ENCODE measurements at places on chromosomes 2 and 18.

DNA sequence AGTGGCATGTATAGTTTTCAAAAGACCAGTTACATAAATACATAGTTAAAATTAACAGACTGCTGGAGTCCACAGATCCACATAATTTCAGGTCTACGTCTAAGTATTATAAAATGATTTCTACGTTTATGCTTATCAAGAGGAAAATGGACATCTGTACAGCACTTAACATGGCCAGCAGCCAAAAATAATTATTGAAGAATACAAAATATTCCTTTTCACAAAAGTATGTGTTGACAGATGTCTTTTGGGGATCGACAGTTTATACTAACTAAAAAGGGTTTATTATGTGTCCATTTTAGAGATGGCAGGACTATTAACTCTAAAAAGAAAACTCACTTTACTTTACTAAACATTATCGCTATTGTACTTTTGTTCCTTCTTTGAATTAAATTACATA lies 112.9 kb upstream of the RNU4ATAC start:
- no peak for DNase-seq

GRCh38 chr18:46360866-46361265 lies 256.7 kb downstream of the HAUS1 start:
- no peak for DNase-seq

DNA sequence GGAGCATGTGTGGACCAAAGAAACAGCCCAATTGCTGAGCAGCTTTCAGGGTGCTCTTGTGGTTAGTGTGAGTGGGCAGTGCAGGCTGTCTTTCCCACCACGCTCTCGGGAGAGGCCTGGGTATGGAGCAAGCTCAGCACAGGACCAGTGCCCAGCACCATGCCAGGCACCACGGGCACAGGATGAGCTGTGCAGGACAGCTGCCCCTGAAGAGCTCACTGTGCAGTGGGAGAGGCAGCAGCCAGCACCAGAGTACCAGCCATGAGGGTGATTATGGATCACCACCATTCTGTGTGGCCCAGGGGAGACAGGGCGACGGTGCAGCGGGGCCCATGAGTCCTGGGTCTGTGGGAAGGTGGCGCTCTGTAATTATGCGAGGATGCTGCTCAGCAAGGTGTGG lies 29.7 kb upstream of the FAHD2A start:
- DNase-seq, result no peak

DNA sequence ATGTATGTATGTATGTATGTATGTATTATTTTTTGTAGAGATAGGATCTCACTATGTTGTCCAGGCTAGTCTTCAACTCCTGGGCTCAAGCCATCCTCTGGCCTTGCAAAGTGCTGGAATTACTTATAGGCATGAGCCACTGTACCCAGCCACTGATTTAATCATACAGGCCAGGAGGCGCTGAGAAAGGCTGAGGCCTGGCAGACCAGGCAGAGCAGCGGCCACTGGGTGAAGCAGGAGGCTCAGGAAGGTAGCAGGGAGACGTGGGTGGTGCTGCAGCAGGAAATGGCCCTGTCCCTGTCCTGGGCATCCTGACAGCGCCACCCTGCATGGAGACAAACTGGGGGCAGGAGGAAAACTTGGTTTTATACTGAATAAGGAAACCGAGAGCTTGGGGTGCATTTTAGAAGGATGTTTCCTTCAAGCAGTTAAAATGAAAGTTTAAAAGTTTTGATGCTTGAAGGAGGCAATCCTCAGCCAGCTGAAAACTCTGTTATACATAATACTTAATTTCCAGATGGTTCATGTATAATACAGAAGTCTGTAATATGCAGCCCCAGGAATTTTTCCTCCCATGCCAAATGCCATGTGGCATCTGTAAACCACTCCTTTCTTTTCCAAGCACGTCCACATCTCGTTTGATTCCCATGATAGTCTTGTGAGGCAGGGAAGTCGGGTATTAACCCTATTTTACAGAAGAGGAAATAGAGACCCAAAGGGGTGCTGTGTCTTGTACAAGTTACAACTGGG lies 182.4 kb downstream of the CELF4 start:
- DNase-seq, result no peak

GRCh38 chr2:66494708-66495107 lies 59.8 kb downstream of the MEIS1 start:
- no peak for DNase-seq

GRCh38 chr18:54263904-54264336 lies 5.4 kb upstream of the POLI start:
- no peak for DNase-seq

- no peak for DNase-seq
Observed at GRCh38 chr2:12007282-12007681, 260.9 kb downstream of the LPIN1 start.

DNA sequence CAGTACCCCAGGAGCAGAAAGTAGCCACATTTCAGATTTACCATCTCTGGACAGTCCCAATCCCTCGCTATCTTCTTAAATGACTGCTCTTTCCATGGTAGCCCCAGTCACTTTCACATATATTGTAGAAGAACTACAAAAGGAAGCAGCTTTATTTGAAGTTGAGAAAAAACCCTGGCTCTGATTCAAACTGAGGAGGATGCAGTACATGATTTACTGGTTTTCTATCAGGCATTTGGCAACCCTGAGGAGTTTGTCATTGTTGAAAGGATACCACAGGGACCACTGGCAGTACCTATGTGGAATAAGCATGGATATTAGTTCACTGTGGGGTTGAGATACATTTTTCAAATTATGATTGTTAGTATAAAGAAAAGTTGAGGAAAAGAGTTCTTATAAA lies 640.9 kb upstream of the SETBP1 start:
- no peak for DNase-seq

DNA sequence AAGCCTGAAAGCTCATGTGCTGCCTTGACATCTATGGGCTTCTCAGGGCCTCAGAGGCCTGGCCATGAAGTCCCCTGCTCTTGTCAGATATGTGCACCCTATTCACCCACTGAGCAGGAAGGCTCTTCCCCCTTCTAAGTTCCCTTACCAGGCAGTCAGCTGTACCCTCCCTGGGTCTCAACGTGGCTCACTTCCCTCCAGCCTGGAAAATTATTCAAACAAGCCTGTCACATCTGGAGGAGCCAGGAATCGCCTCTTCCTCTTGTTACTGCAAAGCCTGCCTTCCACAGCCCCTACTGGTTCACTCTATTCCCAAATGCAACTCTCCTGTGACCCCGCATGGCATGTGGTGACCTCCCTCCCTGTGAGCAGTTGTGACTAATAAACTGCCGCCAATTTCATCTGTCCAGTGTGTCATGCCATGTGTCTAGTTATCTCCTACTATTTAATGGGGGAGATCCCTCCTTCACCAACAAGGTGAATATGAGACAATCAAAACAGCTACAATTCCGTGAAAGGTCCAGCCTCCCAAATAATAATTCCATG lies 8.4 kb upstream of the SERPINB8 start:
- DNase-seq, result no peak

DNA sequence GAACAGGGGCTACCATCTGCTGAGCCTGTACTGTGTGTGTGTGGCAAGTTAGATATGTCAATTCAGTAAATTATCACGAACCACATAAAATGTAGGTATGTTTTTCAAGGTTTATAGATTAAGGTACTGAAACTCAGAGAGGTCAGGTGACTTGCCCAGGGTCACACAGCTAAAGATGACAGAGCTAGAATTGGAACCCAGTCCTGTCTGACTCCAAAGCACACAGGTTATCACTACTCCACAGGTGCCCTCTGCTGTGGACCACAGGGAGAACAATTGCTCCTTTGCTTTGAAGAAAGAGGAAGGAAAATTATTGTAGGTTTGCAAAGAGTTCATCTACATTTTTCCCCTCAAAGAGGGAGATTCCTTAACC lies 229.7 kb upstream of the AGAP1 start:
- DNase-seq, result no peak

GRCh38 chr2:189287982-189288521 lies 108.5 kb upstream of the COL5A2 start:
- DNase-seq, result no peak

DNA sequence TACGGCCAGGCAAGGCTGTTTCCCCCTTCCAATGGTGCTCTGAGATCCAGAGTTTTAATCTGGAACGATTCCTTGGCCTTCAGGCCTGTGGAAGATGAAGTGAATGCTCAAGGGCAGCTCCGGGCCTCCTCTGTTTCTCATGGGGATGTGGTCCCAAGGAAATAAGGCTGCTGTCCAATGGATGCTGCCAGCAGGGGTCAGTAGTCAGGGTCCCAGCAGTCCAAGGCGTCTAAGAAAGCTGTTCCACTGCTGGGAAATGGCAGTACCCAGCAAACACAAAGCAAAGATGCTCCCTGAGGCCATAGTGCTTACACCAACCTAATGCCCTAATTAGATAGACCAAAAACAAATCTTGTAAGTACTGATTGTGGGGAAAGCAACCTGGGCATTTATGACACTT lies 12.5 kb downstream of the NMS start:
- peak; percentile 11 for DNase-seq

- DNase-seq, result no peak
Observed at GRCh38 chr2:166375736-166376487, at the start of gene SCN9A. Gene SCN9A (minus strand): TSS chr2:166375944. CDS start chr2:166311756, 64,188 bp downstream.

GRCh38 chr18:24988253-24988840 lies 363.6 kb downstream of the ZNF521 start:
- no peak for DNase-seq

DNA sequence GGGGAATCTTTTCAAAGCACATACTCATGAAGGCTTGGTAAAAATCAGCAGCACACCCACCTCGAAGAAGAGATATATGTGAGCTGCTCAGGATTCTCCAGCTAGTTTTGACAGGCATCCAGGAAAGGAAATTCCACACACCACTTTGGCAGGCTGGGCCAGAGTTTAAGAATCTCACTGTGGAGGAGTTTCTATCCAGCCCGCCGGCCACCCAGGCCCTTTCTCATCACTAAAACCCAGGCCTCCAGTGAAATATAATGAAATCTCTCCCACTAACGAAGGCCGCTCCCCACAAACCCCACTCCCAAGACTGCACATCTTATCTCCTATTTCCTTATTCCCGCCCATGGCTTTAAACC lies 202.0 kb downstream of the GLI2 start:
- DNase-seq, result no peak

DNA sequence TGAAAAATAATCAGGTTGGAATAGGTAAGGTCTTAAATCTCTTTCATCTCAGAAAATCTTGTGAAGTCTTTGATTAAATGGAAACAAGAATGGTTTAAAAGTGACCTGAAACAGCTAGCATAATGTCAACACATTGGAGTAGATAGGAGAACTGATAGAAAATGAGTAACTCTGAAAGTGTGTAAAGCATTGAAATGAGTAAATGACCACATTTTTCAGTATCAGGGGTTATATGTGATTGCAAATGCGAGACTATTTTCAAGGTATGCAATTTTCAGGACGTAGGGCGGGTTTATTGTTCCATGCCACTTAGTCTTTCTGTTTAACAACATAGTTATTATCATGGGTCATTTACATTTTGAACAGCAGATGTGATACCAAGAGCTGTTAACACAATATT lies 1383.2 kb downstream of the LRP1B start:
- DNase-seq, result no peak

- DNase-seq, result no peak
Observed at GRCh38 chr2:119440873-119441272, 9.2 kb downstream of the TMEM37 start.

DNA sequence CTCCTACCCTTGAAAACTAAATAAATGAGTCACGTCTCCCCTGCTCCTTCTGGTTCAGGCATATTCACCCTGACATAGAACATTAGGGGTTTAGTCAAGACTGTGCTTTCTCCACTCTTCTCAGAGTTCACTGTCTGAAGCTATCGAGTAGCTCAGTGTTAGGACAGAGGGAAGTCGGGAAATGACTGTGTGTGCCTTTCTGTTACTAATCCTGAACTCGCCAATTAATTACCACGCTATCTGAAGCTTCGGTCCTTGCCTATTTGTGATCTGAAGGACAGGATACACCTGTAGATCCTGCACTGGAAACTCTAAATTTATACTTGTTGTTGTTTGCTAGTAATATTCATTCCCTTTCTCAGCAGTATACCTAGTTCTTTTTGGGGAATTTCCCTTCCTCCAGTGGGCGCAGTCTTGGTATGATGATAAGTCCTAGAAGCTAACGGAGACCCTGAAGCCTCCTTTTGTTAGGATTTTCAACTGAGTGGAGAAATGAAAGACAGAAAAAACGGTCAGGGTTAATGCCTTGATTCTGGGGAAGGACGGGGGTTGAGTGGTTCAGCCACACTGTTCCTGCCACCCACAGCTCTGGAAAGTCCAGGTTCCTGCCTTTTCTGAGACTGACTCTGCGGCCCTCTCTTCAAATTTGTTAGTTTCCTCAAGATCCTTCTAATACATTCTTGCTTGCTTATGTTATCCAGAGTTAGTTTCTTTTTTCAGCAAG lies 218.0 kb downstream of the DLGAP1 start:
- no peak for DNase-seq

GRCh38 chr2:64797881-64798575 lies 144.3 kb upstream of the SERTAD2 start:
- no peak for DNase-seq

DNA sequence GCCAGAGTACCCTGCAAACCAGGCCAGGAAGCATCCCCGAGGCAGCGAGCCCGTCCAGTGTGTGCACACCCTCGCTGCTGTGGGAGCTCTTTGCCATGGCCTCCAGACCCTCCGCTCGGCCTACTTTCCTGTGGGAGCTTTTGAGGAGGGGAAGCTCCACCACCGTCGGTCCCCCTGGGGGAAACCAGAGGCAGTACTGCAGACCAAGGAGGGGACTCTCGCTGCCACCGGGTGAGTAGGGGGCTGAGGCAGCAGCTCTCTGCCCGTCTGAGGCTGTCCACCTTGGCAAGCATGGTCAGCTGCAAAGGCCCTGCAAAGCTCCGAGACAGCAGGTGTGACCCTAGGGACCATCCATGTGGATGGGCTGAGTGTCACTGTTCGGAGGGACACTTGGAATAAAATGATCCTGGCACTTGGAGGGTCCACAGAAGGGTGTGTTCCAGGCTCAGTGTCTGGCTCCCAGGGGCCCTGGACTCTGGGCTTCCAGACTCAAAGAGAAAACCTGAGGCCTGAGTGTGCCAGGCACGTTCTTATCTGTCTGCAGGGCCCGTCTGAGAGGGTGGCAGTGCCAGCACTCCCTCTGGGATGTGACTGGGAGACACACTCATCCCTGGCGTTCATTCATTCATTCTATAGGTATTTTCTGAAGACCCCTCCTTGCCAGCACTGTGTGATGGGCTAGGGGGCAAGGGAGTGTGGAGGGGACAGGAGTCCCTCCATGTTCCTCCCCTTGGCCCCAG lies 282.8 kb upstream of the HS6ST1 start:
- DNase-seq, result no peak
